ENCODE measurements at places on chromosomes 2 and 18. TPM values are rescaled to one million over a fixed set of nuclear protein-coding genes. Genes with fewer than 3 reads are reported as not detected.

SERPINB7 gene
- total RNA-seq, result not detected

SLC4A5 gene
- 0.04 TPM for total RNA-seq

CFAP65 gene
- under 0.01 TPM for total RNA-seq

GLI2 gene
- total RNA-seq, result not detected

SERPINB10 gene
- total RNA-seq, result not detected
